ENCODE measurements at places on chromosomes 1 and 21. TPM values are rescaled to one million over a fixed set of nuclear protein-coding genes. Genes with fewer than 3 reads are reported as not detected.

USP48 gene
- 18.7 TPM for total RNA-seq

OLFML2B gene
- not detected for total RNA-seq

UBAP2L gene
- total RNA-seq, result 208 TPM

SLC6A17 gene
- total RNA-seq, result 1.1 TPM

PADI4 gene
- not detected for total RNA-seq

GBP7 gene
- total RNA-seq, result not detected

PFDN2 gene
- 36.1 TPM for total RNA-seq

SEC16B gene
- 3.5 TPM for total RNA-seq
